ENCODE measurements at places on chromosomes 2 and 18. TPM values are rescaled to one million over a fixed set of nuclear protein-coding genes. Genes with fewer than 3 reads are reported as not detected.

DNA sequence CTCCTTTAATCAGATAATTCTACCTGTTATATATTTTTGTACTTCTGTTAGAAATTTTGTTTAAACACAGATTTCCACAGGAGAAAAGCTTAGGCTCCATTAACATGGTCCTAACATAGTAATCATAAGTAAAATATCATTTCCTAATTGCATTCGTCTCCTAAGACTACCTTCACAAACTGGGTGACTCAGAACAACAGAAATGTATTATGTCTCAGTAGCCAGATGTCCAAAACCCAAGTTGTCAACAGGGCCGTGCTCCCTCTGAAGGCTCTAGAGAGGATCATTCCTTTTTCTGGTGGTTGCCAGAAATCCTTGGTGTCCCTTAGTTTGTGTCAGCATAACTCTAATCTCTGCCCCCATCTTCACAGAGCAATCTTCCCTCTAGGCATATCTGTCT lies 5.4 kb downstream of the FBXO15 start:
- DNase-seq: no peak

DNA sequence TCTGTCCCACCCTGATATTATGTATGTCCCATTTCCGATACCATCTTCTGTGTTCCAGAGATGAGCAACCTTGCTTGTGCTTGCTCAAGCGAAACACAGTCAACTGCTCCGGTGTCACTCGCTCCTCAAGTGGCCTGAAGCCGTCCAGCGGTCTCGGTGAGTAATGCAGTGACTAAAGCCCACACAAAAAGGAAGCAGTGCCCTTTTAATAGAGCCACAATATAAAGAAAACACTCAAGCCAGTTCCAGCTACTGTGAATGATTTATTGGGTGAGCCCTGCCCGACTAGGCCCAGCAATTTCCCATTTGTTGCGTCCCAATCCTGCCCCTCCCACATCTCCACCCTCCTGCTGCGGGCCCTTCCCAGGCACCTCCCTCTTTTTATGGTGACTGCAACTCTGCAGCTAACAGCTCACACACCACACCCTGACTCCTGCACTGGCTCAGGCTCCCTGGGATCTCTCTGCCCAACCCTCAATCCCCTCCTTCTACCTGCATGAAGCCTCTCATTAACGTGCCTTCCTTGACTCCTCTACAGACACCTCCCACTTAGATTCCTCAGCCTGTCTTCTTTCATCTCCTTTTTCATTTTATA lies 44.2 kb upstream of the DSC1 start:
- peak; percentile 64 for DNase-seq

DNA sequence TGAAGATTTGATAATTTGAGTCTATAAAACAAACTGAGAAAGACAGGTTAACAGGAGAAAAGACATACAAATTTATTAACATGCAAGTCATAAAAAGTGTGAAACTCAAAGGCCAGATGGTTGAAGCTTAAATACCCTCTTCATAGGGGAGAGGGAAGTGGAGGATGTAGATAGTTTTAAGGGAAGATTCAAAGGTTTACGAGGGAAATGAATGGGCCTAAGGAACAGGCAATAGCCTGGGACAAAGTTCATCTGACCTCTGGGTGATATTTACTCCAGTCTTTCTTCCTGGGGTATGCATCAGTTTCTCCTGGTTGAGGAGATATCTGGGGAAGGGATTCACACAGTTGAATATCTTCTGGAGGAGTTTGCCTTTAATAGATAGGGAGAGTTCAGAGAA lies 215.0 kb upstream of the SP5 start:
- no peak for DNase-seq

GRCh38 chr2:54613386-54613785 lies 110.1 kb upstream of the EML6 start:
- no peak for DNase-seq

Gene ZC3H6
- total RNA-seq: 12.7 TPM

Gene MYL12A
- 1,108 TPM for total RNA-seq

All from right atrium auricular region (tissue), 2 donors.